Sciatic nerve (tissue), 2 donors: ENCODE measurements at places on chromosomes 5 and 9. TPM values are rescaled to one million over a fixed set of nuclear protein-coding genes. Genes with fewer than 3 reads are reported as not detected.

The AK6 gene
- total RNA-seq: 37.7 TPM

The JAK2 gene
- 28.4 TPM for total RNA-seq

The FAM219A gene
- total RNA-seq: 29.8 TPM

The GARNL3 gene
- total RNA-seq: 33.7 TPM

The HEMGN gene
- total RNA-seq: 6.4 TPM

The CARD6 gene
- 10.9 TPM for total RNA-seq

The PCDHGB4 gene
- total RNA-seq: 9.0 TPM

The CBY3 gene
- total RNA-seq: not detected

DNA sequence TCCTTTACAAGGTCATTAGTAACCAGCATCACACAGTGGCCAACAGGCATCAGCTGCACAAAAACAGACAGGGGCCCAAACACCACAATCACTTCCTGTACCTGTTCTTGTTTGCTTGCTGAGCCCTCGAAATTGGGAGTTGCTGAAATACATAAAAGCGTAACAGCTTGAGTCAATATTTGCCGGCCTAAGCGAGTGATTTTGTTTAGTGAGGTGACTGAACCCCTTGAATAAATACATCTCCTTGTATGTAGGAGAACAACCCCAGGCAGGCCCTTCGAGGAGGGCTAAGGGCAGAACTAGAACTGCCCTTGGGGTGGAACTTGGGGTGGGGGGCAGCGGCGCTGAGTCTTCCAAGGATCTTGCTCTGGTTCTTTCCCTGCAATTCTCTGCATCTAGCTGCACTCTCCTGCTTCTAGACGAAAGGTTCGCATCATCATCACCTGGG is 502.5 kb downstream of the RASEF start:
- no peak for DNase-seq

DNA sequence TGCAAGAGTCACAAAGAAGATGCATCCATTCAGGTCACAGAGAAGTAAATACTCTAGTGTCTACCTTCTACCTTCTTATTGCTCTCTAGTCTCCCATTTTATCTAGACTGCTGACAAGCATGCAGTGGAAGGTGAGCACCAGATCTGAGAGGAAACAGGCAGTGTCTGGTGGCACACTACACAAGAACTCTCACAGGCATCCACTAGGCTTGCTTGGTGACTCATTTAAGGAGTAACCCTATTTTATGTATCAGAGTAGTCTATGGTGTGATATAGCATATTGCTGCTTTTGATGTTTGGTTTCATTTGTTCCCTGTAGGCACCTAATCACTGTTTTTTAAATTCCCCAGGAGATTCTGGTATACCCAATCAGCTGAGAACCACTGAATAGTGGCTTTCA is 1.6 kb upstream of the THBS4 start:
- no peak for DNase-seq

DNA sequence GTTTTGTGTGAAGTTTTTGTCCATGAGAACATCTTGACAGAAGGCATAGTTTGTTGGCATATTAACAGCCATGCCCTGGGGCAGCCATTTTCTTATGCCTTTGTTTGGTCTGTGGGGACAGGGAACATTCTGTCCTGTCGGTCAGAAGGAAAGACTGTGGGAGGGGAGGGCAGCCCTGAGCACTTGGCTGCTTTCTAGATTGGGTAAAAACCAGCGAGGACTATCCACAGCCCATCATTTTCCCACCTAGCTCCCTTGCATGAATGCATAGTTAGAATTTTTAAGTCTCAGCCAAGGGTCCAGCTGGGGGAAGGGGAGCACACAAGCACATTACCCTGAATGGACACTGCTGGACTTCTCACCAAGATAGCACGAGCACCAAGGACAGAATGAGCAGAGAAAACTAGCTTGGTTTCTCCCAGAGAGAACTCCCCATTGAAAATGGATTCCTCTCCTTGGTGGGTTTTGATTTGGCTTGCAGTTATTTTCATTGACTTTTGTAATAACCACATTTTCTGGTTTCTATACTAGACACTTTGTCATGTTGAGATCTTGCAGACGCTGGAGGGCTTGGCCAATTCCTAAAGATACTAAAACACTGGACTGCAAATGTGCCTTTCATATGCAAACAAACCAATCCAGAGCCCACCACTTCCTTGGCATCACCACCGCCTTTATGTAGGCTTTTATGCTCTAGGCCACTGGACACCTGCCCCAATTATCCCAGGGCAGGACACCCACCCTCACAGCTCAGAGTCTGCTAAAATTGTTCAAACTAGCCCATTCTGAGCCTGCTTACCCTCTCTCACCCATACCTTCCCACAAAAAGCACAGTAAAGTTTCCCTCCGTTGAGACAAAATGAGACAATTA is 129.9 kb downstream of the BOD1 start:
- no peak for DNase-seq

DNA sequence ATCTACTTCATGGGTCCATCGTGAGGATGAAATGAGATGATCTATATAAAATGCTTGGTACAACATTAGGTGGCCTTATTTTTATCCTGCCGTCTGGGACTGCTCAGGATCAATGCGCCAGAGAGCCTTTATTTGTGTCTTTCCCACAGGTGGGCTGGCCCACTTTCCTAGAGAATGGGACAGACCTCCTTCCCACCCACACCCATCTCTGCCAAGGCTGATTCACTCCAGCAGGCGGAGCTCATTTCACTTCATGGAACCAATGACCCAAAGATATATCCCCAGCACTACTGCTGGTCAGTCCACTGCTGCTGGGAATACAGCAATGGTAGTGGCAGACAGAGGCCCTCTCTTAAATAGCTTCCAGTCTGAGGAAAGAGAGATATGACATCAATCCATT is 35.7 kb downstream of the TGFBI start:
- no peak for DNase-seq

GRCh38 chr9:108078375-108078774 is 588.8 kb upstream of the KLF4 start:
- no peak for DNase-seq

DNA sequence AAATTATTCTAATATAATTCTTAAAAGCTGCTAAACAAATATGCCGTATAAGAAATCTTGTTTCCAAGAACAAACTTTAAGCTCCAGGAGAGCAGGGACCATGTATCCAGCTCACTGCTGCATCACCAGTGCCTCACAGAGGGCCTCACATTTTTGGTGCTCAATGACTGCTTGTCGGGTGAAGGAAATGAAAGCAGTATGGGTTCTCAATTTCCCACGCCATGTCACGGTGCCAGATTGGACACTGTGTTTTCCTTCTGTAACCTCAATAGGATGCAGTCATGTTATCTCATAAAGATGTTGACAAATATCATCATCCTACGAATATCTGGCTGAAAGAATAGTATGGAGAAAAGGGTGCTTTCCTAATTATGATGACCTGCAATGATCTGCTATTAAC is 64.7 kb downstream of the POU5F2 start:
- peak; percentile 58 for DNase-seq

GRCh38 chr5:1431896-1432295 is 13.3 kb downstream of the SLC6A3 start:
- peak; percentile 18 for DNase-seq

DNA sequence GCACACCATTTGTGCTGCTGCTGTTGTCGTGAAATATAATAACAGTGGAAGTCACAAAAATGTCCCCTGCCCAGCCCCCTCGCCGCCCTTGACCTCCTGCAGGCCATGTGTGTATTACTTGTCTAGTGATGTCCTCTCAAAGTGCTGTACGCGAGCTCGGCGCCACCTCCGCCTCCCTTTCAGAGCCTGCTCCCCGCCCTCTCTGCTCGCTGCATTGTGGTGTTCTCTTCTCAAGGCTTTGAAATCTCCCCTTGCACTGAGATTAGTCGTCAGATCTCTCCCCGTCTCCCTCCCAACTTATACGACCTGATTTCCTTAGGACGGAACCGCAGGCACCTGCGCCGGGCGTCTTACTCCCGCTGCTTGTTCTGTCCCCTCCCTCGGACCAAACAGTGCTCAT is 14.7 kb upstream of the CFAP157 start:
- no peak for DNase-seq

GRCh38 chr5:179373101-179373934 is 28.1 kb upstream of the ADAMTS2 start:
- peak; percentile 36 for DNase-seq

- DNase-seq: no peak
Measured at GRCh38 chr5:90547072-90547536, 11.5 kb upstream of the ADGRV1 start.

DNA sequence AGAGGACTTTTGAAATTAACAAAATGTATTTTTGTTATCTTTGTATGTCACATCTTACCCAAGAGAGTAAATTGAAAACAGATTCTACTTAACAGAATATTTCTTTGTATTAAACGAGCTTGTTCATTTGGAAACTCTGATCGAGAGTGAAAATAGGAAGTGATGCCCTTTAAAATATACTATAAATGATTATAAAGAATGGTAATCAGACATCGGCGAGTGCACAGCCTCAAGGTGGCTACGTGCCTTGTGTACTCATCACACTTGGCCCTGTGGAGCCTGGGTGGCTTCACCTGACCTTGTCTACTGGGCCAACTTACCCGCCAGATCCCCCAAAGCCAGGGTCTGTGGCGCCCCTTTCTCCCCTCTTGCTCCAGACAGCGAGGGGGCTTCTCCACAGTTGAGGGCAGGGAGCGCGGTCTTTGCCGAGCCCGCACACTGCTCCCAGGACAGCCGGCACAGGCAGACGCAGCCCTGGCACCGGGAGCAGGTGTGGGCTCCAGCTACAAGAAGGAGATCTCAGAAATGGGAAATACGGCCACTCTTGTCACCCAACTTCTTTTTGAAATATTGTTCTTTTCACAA is 243.2 kb downstream of the CEMIP2 start:
- no peak for DNase-seq

GRCh38 chr5:127785098-127785927 is 82.1 kb downstream of the CCDC192 start:
- DNase-seq: no peak
